CD4-positive, alpha-beta T cell treated with Interleukin-12 subunit alpha and Interleukin-12 subunit beta, for 1 hour (primary cell): ENCODE measurements at places on chromosomes 12 and 14.

- peak; percentile 60 for DNase-seq
Measured at GRCh38 chr14:34722723-34723545, 8.5 kb upstream of the CFL2 start.

- no peak for DNase-seq
Measured at GRCh38 chr12:41819948-41820347, 324.7 kb downstream of the GXYLT1 start.

GRCh38 chr12:25249931-25250738 is 594 bp downstream of the KRAS start:
- DNase-seq = peak; percentile 55

DNA sequence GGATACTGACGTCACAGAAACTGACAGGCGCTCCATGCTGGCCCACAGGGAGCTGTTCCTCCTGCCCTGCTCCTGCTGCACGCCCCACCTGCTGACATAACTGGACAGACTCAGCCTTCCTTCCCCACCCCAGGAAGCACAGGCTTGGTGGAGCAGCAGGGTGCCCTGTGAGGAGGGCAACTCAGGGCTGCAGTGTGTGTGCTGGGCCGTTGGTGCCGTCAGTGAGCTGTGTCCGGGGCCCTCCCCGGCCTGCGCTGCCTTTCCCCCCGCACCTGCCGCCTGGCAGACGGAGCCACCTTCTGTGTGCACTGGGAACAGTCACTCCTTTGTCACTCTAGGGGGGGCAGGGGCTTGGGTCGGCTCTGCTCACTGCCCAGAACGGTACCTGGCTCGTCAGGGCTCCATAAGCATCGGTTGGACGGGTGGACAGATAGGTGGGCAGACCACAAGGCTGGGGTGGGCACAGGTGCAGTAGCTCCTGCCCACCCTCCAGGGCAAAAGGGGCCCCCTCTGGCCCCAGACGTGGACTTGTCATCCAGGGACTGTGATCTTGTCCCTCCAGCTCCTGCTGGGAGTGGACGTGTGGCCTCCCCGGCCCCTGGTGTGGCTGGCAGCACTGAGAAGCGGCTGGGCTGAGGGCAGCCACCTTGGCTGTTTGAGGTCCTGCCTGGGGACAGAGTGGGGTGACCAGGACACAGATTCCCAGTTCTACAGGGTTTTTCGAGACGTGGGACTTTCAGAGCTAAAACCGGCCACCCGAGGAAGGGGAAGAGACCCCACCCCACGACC is 32.8 kb downstream of the FBRSL1 start:
- no peak for DNase-seq
